ENCODE measurements at places on chromosomes 4 and X.

- no peak for DNase-seq
Measured at GRCh38 chr4:151887816-151888180, 127.0 kb upstream of the GATB start.

- DNase-seq: no peak
Measured at GRCh38 chr4:38609614-38610013, 54.4 kb upstream of the KLF3 start.

DNA sequence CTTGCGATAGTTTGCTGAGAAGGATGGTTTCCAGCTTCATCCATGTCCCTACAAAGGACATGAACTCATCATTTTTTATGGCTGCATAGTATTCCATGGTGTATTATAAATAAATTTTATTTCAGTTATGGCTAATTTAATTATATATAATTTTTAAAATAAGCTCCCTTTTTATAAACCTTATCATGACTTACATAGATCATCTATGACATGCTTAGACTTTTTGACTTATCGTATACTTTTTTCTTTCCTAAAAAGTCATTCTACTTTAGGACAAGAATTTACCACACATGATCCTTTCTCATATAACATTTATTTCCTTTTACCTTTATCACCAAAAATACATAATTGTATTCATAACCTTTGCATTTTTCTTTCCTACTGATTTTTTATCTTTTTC is 376.5 kb downstream of the CCSER1 start:
- no peak for DNase-seq

DNA sequence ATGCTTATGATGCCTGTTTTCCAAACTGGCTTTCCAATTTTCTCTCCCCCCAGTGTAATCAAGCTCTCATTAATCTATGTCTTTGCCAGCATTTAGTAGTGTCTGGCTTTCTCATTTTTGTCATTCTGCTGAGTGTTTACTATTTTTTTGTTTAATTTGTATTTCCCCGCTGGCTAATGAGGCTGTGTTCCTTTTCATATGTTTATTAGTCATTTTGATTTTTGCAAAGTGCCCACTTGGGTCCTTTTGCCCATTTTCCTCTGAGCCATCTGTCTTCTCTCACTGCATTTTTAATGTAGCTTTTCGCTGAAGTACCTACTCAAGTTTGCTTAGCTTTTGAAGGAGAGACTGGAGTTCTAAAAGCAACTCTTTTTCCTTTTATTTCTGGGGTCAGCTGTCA is 14.7 kb downstream of the DCK start:
- DNase-seq: no peak

- DNase-seq: no peak
Measured at GRCh38 chr4:8840816-8841455, 30.7 kb downstream of the HMX1 start.

GRCh38 chrX:111492085-111492484 is 19.4 kb upstream of the SERTM2 start:
- no peak for DNase-seq

DNA sequence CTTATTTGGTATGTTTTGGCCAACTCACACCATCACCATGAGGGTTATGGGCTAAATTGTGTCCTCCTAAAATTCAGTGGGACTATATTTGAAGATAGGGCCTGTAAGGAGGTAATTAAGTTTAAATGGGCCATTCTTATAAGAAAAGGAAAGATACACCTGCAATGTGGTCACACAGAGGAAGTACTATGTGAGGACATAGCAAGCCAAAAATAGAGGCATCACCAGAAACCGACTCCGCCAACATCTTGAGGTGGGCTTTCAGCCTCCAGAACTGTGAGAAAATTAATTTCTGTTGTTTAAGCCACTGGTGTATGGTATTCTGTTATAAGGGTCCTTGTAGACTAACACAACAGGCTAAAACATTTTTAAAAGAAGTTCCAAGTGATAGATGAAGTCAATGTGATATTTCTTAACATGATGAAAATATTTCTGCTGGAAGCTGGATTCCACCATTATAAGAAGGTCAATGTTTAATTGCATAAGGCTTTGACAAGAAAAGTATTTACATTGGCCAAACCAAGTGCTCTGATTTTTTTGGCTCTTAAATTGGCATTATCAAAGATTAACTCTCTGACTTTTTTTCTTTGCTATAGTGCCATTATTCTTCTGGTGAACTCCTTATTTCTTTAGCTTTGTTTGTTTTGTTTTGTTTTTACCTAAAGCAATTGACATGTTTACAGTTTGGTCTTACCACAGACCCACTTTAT is 540.9 kb downstream of the PPARGC1A start:
- DNase-seq: no peak

- DNase-seq: no peak
Measured at GRCh38 chrX:1355131-1356046, 18.8 kb downstream of the IL3RA start.

DNA sequence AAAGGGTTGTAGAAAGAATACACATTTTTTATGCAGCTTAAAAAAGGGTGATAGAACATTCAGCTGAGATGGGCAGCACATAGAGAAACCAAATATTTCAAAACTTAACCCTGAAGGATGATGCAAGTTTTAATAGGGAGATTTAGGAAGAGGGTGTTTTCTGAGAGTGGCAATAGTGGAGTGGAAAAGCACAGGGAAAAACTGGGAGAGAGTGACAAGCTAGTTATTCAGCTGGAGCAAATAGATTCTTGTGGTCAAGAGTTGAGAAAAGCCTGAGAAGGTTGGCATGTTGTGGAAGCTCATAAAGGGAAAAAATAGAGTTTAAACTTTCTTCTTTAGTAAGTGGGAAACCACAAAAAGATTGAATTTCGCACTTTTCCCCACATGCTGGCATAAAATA is 359.6 kb upstream of the PITX2 start:
- no peak for DNase-seq

DNA sequence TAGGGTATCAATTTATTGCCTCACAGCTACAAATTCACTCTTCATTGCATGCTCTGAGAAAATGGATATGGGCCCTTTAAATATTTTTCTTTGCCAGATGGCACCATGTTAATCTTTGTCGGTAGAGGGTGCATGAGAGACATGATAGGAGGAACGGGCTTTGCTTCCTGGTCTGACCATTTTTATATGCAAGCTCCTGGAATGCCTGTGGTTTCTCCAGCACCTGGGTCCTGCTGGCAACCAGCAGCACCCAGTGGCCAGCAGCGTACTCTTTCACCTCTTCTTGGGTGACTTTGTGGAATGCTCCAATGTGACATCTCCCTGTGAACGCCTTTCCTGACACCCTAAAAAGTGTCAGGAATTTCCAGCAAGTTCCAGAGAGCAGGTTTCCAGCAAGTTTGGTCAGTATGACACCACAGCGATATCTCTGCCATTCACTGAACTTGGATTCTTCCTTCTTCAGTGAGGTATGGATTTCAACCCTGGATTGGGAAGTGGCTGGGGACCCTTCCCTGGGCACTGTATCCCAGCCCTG is 140.3 kb upstream of the PGRMC2 start:
- no peak for DNase-seq

- no peak for DNase-seq
Measured at GRCh38 chr4:87274803-87275202, 47.9 kb downstream of the HSD17B13 start.

GRCh38 chr4:159284113-159284512 is 181.2 kb downstream of the RAPGEF2 start:
- DNase-seq: no peak

GRCh38 chr4:14399848-14400247 is 602.4 kb upstream of the CPEB2 start:
- no peak for DNase-seq

GRCh38 chrX:129719931-129720530 is 18.7 kb upstream of the XPNPEP2 start:
- DNase-seq: no peak

DNA sequence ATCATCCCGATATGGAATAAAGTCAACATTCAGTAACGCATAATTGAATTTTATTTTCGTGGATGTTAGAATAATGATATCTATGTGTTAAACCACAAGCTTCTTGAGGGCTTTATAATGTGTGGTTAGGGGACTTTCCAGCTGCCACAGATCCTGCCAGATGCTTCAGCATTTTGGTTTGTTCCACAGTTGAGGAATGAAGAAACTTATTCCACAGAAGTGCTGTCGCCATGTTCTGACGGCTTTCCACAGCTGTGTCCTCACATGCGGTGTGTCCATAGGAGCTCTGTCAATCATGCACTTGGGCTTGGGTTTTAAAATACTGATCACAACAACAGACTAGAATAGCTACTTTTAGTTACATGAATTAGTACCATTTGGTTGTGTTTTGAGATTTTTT is 411.9 kb downstream of the TRIML1 start:
- DNase-seq: no peak

- no peak for DNase-seq
Measured at GRCh38 chr4:24831637-24832036, 36.3 kb downstream of the SOD3 start.

GRCh38 chr4:7075962-7076695 is 8.3 kb upstream of the GRPEL1 start:
- DNase-seq: no peak

- no peak for DNase-seq
Measured at GRCh38 chrX:132395645-132396044, 93.2 kb downstream of the MBNL3 start.

GRCh38 chr4:188332265-188332664 is 193.0 kb downstream of the TRIML1 start:
- DNase-seq: no peak

DNA sequence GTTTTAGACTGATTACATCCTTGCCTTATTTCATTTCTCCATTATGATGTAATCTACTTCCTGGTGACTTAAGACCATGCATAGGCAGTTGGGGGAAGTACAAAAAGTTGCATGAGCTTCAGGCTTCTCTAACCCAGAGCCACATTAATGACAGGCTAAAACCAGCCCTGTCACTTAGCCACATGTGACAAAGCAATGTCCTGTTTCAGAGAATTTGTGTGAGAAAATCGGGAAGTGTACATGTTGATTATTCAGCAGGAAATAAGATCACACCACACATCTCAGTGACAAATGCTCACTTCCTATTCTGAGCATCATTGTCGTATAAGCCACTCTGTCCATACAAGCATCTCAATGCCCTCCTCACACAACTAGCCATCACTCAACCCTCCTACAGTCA is 98.5 kb upstream of the MAGEB16 start:
- no peak for DNase-seq

DNA sequence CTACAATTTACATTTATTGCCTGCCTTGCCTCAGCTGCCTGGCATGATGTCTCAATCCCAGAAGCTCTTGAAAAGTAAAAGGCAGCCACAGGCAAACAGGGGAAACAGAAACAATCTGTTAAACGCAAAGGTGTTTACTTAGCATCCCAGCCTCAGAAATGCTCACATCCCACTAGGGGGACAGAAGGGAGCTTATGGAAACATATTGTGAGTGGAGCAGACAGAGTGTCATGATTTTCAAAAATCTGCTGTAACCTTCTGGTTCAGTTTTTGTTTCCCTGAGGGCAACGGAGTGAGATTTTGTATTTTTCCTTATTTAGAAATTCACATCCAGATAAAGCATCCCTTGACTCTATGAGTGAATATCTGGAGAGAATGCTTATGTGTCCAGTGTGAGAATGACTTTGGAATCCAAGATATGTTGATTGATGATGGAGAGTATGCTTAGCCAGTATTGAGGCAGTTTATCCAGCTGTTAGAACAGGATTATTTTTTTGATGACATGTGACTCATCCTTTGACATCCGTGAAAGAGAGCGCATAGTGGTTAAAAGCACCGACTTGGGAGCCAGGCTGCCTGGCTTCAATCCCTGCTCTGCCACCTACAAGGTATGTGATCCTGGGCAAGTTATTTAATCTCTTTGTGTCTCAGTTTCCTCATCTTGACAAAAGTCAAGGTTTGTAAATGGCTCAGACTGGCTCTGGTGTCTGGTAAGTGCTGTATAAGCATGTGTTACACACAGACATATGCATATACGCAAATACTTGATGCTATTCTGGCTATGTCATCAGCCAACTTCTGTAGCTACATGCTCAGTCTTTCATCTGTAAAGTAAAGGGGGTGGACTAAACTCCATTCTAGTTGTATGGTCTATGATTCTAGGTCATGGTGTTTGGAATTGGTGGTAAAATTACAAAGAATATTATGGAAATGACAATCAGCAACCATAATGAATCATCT is 381.2 kb downstream of the RAPGEF2 start:
- DNase-seq: no peak

GRCh38 chr4:77697860-77698590 is 92.4 kb downstream of the CXCL13 start:
- DNase-seq: no peak

GRCh38 chr4:111475001-111475400 is 670.3 kb upstream of the FAM241A start:
- DNase-seq: no peak

- no peak for DNase-seq
Measured at GRCh38 chr4:113993887-113994286, 14.4 kb upstream of the ARSJ start.

DNA sequence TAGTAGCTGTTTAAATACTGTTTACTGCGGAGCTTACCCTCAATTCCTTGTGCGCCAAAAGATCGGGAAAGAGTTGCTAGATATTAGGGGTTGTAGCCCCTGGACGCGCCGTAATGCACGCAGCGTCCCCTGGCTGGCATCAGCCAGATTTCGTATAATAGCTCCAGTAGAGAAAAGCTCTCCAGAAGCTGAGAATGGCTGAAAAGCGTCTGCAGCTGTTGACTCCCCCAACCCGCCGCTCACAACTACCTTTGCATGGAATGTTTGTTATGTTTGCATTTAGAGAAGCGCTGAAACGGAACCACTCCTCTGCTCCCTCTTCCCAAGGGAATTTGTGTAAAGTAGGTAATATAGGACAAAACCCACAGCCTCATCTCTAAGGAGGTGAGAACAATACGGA is 3.7 kb downstream of the DOCK11 start:
- DNase-seq: no peak

- DNase-seq: no peak
Measured at GRCh38 chrX:153967536-153968224, 3.9 kb downstream of the HCFC1 start.

GRCh38 chr4:26204249-26204825 is 116.5 kb upstream of the RBPJ start:
- DNase-seq: no peak

DNA sequence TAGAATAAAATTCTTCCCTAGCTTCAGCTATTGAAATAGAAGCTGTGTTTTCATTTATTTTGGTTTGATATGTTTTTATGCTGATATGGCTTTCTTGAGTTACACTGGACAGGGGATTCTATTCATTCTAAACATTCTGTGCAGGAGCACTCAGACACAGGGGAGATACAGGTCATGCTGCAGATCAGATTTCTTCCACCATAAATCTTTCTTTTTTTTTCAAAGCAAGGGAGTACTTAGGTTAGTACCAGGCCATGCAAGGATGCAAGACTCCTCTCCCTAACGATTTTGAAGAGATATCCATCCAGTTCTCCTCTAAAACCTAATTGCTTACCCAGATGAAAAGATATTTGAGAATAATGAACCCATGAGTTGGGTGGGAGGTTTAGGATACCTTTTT is 21.4 kb downstream of the ETDC start:
- no peak for DNase-seq

- no peak for DNase-seq
Measured at GRCh38 chrX:132795181-132795580, 163.2 kb downstream of the HS6ST2 start.

DNA sequence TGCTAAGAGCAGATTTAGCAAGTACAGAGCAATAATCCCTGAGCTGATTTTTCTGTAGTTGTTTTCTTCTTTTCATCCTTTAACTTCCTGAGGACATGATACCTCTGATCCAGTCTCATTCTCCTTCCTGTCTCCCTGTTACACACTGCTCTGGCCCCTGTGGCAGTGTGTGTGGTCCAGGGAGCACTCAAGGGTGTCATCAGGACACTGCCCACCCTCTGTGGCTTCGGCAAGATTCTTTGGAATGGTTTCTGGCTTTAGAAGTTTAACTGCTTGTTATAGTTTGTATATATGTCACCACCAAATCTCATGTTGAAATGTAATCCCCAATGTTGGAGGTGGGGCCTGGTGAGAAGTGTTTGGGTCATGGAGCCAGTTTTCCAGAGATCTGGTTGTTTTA is 637.3 kb downstream of the BCOR start:
- DNase-seq: no peak

All from activated naive CD4-positive, alpha-beta T cell (primary cell).